RPMI8226 (cell line): ENCODE measurements at places on chromosomes 5 and 9.

GRCh38 chr9:125784286-125785049 is 37.3 kb downstream of the PBX3 start:
- no peak for DNase-seq

- DNase-seq, result no peak
Observed at GRCh38 chr5:7763621-7764072, 87.3 kb downstream of the CFAP90 start.

DNA sequence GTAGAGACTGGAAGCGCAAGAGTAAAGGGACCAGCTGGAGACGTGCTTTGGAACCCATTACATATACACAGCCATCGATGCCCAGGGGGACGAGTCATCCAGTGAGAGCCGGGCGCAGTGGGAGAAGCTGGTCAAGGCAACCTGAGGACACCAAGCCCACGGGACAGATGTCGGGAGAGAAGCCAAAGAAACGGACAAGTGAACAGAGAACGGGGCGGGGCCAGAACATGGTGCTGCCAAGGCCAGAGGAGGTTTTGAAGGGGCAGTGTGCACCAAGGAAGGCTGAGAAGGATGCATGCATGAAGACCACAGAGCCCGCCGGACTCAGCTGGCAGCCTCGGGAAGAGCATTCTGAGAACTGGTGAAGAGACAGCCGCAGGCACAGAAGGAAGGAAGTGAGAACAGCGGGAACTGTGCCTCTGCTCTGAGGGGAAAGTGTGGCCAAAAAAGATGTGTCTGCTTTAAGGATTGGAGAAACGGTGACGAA is 20.3 kb downstream of the CAMSAP1 start:
- no peak for DNase-seq

DNA sequence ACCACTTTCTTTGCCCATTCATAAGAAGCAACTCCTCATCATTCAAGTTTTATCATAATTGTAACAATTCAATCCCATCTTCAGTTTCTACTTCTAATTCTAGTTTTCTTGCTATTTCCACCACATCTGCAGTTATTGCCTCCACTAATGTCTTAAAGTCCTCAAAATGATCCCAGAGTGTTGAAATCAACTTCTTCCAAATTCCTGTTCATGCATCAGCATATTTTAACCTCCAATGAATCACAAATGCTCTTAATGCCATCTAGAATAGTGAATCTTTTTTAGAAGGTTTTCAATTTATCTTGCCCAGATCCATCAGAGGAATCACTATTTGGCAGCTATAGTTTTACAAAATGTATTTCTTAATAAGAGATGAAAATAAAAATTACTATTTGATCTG is 3.2 kb upstream of the SRP19 start:
- no peak for DNase-seq

DNA sequence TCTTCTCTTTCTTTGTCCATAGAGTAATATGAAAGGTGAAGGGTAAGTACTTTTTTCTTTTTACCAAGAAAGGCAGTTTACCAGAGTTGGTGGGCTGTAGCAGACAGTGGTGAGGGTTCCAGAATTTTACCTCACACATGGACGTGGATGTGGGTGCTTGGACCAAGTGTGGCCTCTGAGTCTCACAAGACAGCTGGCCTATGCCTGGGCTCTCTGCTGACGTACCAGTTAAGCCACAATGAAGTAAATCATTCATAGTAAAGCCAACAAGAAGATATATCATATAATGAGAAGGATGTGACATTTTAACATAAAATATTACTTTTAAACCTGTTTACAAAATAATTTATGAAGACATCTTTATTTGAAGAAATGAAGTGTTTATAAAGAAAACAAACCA is 106.0 kb downstream of the PRKACG start:
- no peak for DNase-seq
